ENCODE measurements at places on chromosomes 16 and 17.

GRCh38 chr16:70561623-70562022 lies 38.0 kb downstream of the SF3B3 start:
- DNase-seq: no peak

GRCh38 chr16:87926246-87927194 lies 9.8 kb downstream of the CA5A start:
- DNase-seq: no peak

GRCh38 chr16:69100071-69100691 lies 5.3 kb upstream of the HAS3 start:
- DNase-seq: no peak

GRCh38 chr16:57600952-57601580 lies 27.4 kb upstream of the ADGRG1 start:
- DNase-seq: no peak

DNA sequence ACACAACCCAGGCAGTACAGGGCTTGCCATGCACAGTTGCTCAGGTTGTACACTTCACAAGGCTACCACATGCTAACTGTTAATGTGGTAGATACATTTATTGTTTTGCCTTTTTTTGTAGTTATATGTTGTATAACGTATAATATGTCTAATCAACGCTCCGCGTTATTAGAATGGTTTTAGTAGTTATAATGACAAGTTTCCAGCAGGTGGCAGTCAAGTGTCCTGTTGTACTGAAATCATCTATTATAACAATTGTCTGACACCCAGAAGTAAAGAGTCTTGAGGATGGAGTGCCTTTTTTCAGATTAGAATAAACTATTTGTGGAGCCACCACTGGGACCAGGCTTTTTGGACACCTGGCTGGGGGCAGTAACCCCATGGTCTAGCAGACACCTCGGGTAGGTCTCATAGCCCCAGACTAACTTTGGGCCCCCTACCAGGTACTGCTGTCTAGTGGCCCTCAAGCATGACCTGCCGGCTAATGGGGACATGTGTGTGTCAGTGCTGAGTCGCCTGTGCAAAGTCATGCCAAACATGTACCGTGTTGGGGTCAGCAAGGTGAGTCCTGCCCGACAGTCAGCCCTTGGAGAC lies 32.8 kb downstream of the MYO15A start:
- no peak for DNase-seq

DNA sequence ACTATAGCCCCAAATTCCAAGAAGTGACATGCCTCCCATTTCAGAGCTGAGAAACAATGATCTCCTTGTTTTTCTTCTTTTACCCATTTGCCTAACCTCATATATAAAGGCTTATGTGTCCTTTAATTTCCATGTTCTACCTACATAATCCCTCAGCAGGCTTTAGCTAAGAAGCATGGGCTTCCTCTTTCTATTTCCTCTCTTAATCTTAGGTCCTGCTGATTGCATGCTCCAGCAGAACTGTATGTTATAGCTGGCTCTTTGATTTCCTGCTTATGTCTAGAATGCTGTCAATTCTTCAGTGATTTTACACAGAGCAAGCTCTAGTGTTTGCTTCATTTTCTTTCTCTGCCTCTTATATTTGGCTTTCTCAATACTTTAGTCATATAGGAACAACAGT lies 151.7 kb upstream of the COX10 start:
- DNase-seq: no peak

DNA sequence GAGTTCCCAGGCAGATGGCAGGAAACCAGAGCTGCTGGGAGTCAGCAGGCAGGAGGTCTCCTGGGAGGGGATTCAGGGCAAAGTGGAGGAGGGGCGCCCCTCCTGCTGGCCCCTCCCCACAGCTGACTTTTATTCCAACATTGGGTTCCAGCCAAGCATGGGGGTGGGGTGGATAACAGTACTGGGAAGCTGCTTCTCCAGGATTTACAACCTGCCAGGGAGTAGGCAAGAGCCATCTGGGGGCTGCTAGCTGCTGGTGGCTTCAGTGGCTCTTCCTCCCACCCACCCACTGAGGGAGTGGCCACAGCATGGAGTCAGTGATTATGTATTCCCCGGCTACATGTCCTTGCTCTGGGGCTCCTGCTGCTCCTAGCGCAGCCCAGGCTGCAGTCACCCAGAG lies 36.8 kb downstream of the TMEM132E start:
- no peak for DNase-seq

- no peak for DNase-seq
These were observed 25.0 kb downstream of the XPO6 start for GRCh38 chr16:28186752-28187151.

DNA sequence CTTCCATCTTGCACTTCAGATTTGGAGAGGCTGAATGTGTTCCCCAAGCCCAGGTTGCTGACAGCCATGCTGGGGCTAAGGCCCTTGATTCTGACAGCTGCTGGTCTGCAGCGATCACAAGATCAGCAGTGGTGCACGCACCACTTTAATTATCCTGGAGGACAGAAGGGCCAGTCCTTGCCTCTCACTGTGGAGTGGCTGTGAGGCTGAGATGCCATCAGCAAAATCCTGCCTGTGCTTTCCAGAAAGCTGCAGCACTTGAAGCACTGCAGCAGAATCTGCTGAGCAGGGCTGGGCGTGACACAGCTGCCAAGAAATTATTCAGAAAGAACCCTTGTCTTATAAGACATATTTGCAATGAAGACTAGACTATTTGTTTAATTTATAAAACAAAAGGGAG lies 37.1 kb downstream of the NUP93 start:
- no peak for DNase-seq

DNA sequence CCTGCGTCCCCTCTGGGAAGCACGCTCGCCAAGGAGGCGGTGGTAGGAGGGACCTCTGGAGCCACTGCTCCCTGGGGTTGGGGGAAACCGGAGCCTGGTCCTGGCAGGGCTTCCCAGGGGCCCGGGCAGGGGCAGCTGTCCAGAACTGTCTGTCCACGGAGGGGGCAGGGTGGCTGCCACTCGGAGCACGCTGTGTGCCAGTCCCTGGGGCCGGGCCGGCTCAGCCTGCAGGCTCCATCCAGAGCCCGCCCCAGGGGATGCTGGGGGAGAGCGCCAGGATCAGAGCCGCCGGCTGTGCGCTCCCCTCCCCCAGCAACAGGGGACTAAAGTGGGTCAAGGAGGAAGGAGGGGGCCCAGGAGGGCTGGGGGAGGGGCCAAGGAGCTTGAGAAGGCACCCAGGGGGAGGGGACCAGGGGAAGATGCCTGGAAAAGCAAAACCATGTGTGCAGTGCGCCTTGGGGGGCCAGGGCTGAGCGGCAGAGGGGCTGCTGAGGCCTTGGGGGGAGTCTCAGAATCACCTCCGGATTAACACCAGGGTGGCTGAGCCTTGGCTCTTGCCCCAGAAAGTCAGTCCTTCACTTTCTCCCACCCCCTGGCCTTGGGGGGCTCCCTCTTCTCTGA lies 21.3 kb downstream of the ZNF423 start:
- no peak for DNase-seq
